ENCODE measurements at places on chromosomes 16 and 17. TPM values are rescaled to one million over a fixed set of nuclear protein-coding genes. Genes with fewer than 3 reads are reported as not detected.

- DNase-seq: no peak
These were observed 43.3 kb downstream of the TIMM22 start for GRCh38 chr17:1040216-1040600.

- DNase-seq: no peak
These were observed 2.2 kb downstream of the CDRT4 start for GRCh38 chr17:15465045-15465701.

- DNase-seq: peak; percentile 79
These were observed 50.6 kb downstream of the HS3ST3B1 start for GRCh38 chr17:14351493-14351892.

DNA sequence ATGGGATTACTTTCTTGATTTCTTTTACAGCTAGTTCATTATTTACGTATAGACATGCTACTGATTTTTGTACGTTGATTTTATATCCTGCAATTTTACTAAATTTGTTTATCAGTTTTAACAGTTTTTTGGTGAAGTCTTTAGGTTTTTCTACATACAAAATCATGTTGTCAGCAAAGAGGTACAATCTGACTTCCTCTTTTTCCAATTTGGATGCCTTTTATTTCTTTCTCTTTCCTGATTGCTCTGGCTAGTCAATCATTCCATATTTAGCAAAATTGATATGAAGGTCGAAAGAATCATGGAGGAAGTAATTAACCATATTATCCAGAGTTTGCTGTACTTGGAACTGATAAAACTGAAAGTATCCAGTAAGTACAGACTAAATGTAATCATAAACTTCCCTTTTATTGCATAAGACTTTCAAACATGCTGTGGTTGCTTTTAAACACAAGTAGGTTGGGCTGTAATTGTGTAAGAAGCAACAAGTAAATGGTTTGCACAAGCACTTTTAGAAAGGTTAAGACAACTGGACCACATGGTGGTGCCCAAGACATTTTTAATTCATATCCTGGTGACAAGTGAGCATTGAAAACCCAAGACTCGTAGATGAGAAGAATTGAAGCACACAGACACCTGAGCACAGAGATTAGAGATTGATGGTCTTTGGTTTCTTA, 8.4 kb downstream of the GDE1 start:
- peak; percentile 23 for DNase-seq

GRCh38 chr17:67168496-67168895, 76.5 kb downstream of the HELZ start:
- DNase-seq: no peak

GRCh38 chr17:17816240-17816814, 20.5 kb downstream of the SREBF1 start:
- DNase-seq: no peak

DNA sequence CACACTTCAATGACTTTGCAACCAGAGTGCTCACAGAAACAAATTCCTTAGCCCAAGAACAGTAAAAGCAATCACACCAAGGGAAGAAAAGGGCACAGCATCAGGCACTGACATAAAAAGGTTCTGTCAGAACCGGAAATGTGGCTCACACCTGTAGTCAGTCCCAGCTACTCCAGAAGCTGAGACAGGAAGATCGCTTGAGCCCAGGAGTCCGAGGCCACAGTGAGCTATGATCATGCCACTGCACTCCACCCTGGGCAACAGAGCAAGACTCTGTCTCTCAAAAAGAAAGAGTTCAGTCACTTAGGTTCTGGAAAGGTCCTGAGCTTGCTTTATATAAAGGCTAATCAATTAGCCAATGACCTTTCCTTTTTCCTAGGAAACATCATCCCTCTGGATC, 22.7 kb downstream of the YWHAE start:
- DNase-seq: no peak

GRCh38 chr17:41681776-41682175, 6.9 kb upstream of the EIF1 start:
- DNase-seq: no peak

DNA sequence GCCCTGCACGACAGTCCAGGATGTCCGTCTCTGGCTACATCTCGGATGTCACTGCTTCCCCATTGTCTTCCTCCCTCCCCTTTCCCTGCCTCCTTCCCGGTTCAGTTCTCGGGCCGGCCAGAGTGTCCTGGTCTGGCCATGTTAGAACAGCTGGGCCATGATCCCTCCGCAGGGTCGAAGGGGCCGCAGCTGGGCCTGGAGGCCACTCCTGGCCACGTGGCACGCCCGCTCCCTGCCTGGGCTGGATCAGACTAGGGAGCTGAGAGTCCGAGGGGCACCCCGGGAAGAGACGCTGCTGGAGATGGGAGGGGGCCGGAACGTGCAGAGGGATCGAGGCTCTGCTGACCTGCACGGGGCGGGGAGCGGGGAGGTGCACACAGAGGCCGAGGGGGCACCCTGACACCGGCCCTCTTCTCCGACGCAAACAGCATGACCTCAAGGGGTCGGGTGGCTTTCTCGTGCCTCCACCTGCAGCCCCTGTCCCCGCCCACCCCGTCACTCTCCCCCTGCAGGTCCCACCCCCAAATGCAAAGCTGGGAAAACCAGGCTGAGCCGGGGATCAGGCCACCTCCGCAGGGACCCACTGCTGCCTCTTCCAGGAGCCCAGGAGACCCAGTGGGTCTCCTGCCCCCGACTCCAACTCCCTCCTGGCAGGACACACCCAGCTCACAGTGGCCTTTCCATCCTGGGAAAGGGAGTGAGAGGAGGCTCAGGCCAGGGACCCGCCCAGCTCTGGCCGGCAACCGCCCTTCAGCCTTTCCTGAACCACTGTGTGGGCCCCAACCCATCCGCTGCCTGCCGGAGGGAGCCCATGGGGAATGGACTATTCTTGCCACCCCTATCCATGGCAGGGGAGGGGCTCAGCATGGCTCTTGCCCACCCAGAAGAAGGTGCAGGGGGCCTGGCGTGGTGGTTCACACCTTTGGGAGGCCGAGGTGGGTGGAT, 38.5 kb downstream of the CTU2 start:
- peak; percentile 32 for DNase-seq

GRCh38 chr16:16042076-16042475, 92.7 kb downstream of the ABCC1 start:
- DNase-seq: no peak

GRCh38 chr17:73184136-73184993, 8.5 kb upstream of the COG1 start:
- DNase-seq: no peak

GRCh38 chr17:38749223-38750043, 1.3 kb upstream of the PCGF2 start:
- DNase-seq: peak; percentile 72

GRCh38 chr17:64309710-64310109, 46.6 kb upstream of the TEX2 start:
- no peak for DNase-seq

DNA sequence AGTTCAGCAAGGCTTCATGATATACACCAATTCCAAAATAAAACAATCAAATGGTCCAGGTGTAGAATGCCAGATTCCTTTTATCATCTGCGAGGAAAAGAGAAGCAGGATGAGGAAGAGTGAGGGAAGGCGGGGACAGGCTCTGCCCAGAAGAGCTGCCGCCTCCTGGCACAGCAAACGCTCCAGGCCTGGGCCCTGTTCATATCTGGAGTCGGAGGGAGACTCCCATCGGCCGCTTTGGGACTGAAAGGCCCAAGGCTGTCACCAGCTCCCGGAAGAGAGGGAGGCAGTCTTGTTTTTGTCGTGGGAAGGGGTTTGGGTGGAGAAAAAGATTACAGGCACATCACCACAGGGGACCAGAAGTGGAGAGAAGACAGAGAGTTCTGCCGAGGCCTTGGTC, 29.0 kb upstream of the SLC25A19 start:
- no peak for DNase-seq

DNA sequence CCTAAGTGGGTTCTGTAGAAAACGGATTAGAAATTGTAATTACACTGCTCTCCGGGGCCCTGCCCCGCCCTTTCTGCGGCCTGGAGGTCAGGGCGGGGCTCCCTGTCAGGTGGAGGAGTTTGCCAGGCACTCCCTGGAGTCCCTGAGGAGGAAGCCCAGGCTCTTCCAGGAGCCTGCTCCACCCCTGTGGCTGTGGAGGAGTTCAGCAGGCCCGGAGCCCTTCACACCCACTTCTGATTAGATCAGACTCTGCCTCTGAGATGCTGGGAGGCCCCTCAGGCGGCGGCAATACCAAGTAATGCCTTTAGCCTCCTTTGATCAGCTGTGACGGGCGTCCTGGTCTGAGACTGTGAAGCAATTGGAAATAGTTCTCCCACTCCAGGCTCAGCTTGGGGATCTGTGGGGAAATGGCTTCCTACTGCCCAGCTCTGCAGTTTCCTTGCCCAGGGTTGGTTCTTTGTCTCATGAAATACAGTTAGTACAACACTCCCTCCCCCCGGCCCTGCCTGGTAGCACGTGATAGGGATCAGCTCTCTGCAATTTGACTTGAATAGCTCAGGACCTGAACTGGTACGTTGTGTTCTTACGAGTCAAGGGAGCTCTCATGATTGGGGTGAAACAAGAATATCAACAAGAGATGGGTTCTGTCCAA, 22.3 kb downstream of the BAIAP2 start:
- no peak for DNase-seq

DNA sequence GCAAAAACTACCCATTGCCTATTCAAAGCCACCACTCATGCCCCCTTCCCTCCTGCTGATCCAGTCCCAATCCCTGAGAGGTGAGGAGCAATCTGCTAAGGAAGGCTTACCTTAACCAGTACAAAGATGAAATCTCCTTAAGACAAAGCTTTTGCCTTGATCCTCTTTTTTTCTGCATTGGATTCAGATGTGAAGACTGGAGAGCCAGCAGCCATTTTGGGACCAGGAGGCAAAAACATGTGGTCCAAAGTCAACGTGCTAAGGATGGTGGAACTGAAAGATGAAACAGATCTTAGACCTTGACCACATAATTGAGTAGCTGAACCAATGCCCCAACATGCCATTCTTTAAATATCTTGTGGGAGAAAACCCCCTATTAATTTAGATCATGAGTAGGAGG, 171.4 kb downstream of the IRX5 start:
- DNase-seq: no peak

DNA sequence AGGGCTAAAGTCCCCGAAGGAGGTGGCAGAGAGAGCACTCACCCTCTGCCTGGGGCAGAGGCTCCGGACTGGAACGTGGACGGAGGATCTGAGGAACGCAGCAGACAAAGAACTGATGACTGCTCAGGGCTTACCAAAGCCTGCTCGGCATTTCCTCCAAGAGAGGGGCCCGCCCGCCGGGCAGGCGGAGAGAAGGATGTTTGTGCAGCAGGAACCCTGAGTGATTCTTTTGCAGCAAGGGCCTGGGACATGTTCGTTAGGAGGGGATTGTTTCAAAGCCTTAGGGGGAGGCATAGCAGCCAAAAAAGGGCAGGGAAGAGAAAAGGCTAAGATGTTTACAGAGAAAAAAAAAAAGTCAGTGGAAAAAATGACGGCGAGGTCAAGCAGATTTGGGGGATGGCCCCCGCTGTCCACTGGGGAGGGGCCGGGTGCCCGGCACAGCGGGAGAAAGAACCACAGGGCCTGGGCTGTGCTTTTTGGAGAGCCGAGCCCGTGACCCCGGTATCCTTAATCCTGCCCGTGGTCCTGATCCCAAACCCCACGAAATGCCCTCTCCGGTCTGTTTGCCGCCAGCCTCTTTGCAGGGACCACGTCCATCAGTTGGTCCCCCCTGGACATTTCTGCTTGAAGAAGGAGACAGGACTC, 129.3 kb downstream of the NTN1 start:
- DNase-seq: no peak

- peak; percentile 49 for DNase-seq
These were observed at the start of gene DOC2A for GRCh38 chr16:30010844-30011713. DOC2A (minus strand) TSS chr16:30011027; CDS start chr16:30010222, 805 bp downstream.

DNA sequence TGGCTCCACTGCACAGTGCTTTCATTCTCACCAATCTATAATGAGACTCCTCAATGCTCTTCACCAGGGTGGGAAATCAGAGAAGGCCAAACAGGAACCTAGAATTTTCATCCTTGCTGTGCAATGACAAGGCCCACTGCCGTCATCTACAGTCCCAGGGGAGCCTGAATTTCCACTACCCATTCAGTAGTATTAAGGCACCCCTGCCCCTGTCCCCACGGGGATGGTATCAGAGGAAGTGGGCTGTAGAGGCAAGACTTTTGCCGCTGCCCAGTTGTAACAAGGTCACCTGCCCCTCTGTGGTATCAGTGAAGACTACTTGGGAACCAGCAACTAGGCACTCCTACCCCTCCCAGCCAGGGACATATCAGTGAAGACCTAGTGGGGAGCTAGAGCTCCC, 104.5 kb downstream of the C16orf78 start:
- peak; percentile 29 for DNase-seq

- no peak for DNase-seq
These were observed 42.7 kb upstream of the ANKFN1 start for GRCh38 chr17:56110463-56111135.

- no peak for DNase-seq
These were observed 202.6 kb downstream of the CYLD start for GRCh38 chr16:50944436-50944835.

GRCh38 chr16:79510879-79511278, 89.7 kb downstream of the MAF start:
- DNase-seq: no peak

DNA sequence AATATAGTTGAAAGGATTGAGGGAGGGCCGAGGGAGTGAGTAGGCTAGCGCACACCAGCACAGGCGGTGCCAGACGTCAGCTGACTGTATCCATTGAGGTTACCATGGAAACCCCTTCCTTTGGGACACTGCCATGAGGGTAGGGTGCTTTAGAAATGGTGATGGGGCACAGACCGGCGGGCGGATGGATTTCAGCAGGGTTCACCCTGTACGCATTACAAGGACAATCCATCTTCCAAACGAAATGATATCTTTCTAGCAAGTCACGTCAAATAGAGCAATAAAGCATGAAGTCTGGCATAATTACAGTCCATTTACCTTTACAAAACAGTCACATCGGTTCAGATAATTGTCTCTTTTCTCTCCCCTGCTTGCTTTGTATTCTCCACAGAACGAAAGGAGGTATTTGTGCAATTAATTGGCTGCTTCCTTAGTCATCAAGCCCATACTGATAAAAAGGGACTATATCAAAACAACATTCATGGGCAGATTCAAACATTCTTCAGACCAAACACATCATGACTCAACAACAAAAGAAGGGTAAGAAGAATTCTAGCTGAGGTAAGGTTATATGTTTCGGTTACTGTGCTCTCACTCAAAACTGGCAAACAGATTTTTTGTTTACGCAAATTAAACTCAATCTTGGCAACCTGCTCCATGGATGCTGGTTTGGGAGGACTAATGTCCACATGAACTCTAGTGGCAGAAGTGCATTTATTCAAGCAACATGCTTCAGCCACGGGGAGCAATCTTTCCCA, 140.6 kb downstream of the CDK5R1 start:
- DNase-seq: no peak

GRCh38 chr17:17749921-17750320, 68.7 kb downstream of the RAI1 start:
- DNase-seq: peak; percentile 72

GRCh38 chr16:69711115-69711740, 15.1 kb downstream of the NQO1 start:
- DNase-seq: no peak

- DNase-seq: no peak
These were observed 91.8 kb downstream of the RGS9 start for GRCh38 chr17:65228734-65229620.

Gene KRT31
- total RNA-seq: not detected

Gene SPPL2C
- total RNA-seq: not detected

Gene RDM1
- not detected for total RNA-seq

Gene ZNF688
- total RNA-seq: 23.1 TPM

Gene SLC12A3
- 5.3 TPM for total RNA-seq

Gene ASB16
- not detected for total RNA-seq

Gene KRTAP4-9
- not detected for total RNA-seq

Gene RHBDL3
- not detected for total RNA-seq

Gene ADAD2
- not detected for total RNA-seq

Gene TBC1D28
- not detected for total RNA-seq

Gene SETD1A
- 37.2 TPM for total RNA-seq

Gene P2RX5
- total RNA-seq: 410 TPM

Gene DHRS7C
- total RNA-seq: not detected

Gene MAPT
- 0.19 TPM for total RNA-seq

Gene CD300LF
- total RNA-seq: 0.52 TPM
